ENCODE measurements at places on chromosomes 5 and 9. TPM values are rescaled to one million over a fixed set of nuclear protein-coding genes. Genes with fewer than 3 reads are reported as not detected.

DNA sequence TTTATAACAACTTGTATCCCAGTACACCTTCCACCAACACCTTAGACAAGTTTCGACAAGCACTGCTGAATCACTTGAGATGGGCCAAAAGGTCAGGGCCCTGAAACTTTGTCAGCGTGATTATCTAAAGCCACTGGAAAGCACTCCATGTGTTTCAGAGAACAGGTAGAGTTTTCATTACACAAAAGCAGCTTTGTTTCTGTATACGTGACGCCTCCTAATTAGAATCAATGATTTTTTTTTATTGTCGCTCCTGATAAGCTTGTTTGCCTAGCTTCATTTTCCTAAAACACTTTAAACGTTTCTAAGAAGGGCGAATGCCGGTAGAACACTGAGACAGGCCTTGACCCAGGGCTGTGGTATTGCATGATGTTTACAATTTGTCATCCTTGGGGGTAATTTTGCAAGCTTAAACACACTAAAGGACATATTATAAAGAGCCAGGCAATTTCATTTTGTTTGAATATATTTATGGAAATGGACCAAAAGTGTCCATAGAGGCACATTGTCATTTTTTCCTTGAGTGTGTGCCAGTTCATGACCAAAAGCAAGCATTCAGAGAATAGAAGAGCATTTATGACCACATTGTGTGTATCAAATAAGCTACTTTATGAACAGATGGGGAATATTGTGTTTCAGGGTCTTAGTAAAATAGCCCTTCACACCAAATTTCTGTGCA, 193.6 kb downstream of the GLIS3 start:
- H3K27ac ChIP-seq = peak overlapping the region; percentile 77
- H3K4me1 ChIP-seq = peaks cover 25% of the 10 kb centered on the region
- no peak overlapping the region for H3K4me3 ChIP-seq
- no peak for DNase-seq

- no peaks in the 10 kb centered on the region for H3K4me1 ChIP-seq
- no peaks in the 10 kb centered on the region for H3K27me3 ChIP-seq
- H3K27ac ChIP-seq = no peak overlapping the region
- no peak overlapping the region for H3K4me3 ChIP-seq
Observed at GRCh38 chr5:143896966-143897365, 85.0 kb downstream of the HMHB1 start.

DNA sequence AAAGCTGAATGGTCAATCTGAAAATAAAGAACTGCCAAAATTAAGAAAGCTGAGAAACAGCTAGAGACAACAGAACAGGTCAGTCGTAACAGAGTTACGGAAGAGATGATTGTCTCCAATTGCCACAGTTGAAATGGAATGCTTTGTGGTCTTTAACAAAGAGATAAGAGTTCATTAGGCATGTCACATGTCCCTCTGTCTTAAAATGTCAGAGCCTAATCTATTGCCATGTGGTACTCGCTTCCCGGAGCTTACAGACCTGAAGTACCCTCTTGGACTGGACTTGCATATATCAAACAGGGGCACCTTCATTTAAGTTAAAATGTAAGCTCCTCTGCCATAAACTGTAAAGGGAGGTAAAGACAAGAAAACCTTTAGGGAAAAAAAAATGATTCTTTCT, 19.7 kb downstream of the TTC39B start:
- H3K27ac ChIP-seq = no peak overlapping the region
- no peaks in the 10 kb centered on the region for H3K27me3 ChIP-seq

DNA sequence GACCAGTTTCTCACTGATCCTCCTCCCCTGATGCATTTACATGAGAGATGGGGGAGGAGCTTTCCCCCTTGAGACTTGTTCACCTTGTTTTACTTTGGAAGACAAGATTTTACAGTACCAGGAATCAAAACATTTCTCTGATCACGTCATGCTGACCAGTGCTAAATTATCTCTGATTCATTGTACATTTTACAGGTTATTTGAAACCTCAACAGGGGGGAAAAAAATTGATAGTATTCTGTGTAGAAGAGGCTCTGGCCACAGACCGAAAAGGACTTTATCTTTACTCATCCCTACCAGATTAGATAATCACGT, 133.9 kb downstream of the GRIA1 start:
- DNase-seq = no peak
- H3K27me3 ChIP-seq = no peaks in the 10 kb centered on the region
- H3K4me1 ChIP-seq = no peaks in the 10 kb centered on the region
- no peak overlapping the region for H3K4me3 ChIP-seq

- no peak overlapping the region for H3K27ac ChIP-seq
- no peak overlapping the region for H3K4me3 ChIP-seq
- H3K27me3 ChIP-seq = no peaks in the 10 kb centered on the region
- no peak for DNase-seq
Observed at GRCh38 chr9:99029083-99029645, 75.7 kb upstream of the TGFBR1 start.

- DNase-seq = no peak
- no peaks in the 10 kb centered on the region for H3K4me1 ChIP-seq
- H3K4me3 ChIP-seq = no peak overlapping the region
- H3K27ac ChIP-seq = no peak overlapping the region
Observed at GRCh38 chr5:168883991-168884390, 304.8 kb upstream of the PANK3 start.

GRCh38 chr5:10866913-10867312, 105.9 kb upstream of the DAP start:
- no peak overlapping the region for H3K27ac ChIP-seq
- DNase-seq = no peak
- H3K27me3 ChIP-seq = no peaks in the 10 kb centered on the region
- no peaks in the 10 kb centered on the region for H3K4me1 ChIP-seq

- no peaks in the 10 kb centered on the region for H3K4me1 ChIP-seq
- DNase-seq = no peak
- H3K36me3 ChIP-seq = no peaks in the 10 kb centered on the region
- H3K27me3 ChIP-seq = no peaks in the 10 kb centered on the region
- H3K27ac ChIP-seq = no peak overlapping the region
- no peak overlapping the region for H3K4me3 ChIP-seq
Observed at GRCh38 chr5:41878643-41879478, 8.6 kb upstream of the OXCT1 start.

GRCh38 chr5:72464071-72464470, 43.1 kb downstream of the ZNF366 start:
- H3K36me3 ChIP-seq = no peaks in the 10 kb centered on the region
- H3K27me3 ChIP-seq = no peaks in the 10 kb centered on the region
- DNase-seq = no peak
- no peak overlapping the region for H3K27ac ChIP-seq

DNA sequence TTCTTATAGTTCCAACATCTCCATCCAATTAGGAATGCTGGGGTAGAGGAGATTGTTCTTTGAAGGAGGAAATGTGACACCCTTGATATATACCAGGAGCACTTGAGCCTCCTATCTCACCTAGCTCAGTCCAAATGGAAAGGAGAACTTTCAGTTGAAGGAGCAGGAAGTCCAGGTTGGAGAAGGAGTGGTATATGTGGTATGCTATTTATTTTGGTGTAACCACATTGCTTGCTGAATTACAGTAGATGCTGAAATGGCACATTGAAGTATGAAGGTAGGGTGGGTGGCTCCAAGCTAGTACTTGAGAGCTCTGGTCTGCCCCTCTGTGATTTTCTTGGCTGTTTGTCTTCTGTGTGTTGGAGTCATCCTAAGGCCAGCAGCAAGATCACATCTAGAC, 6.1 kb downstream of the CSNK1G3 start:
- H3K27ac ChIP-seq = no peak overlapping the region
- no peak for DNase-seq
- no peaks in the 10 kb centered on the region for H3K36me3 ChIP-seq
- H3K4me1 ChIP-seq = no peaks in the 10 kb centered on the region
- H3K27me3 ChIP-seq = no peaks in the 10 kb centered on the region
- H3K4me3 ChIP-seq = no peak overlapping the region

DNA sequence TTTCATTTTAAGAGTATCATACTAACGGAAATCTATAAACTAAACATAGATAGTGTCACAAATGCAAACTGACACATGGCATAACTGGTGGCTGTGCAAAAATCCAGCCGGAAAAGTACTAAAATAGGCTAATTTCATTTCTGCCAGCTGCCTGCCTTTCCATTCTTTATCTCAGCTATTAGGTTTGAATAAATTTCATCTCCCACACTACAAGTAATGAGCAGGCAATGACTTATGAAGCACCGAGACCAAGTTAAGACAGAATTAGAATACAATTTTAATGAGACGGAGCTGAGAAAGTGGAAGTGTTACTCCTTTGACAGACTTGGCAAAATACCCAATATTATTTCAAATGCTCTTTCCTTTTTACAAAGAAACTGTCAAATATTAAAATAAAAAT, 258.8 kb upstream of the ZNF608 start:
- H3K27me3 ChIP-seq = no peaks in the 10 kb centered on the region
- no peak overlapping the region for H3K4me3 ChIP-seq
- DNase-seq = no peak
- no peak overlapping the region for H3K27ac ChIP-seq
- peaks cover 22% of the 10 kb centered on the region for H3K4me1 ChIP-seq

DNA sequence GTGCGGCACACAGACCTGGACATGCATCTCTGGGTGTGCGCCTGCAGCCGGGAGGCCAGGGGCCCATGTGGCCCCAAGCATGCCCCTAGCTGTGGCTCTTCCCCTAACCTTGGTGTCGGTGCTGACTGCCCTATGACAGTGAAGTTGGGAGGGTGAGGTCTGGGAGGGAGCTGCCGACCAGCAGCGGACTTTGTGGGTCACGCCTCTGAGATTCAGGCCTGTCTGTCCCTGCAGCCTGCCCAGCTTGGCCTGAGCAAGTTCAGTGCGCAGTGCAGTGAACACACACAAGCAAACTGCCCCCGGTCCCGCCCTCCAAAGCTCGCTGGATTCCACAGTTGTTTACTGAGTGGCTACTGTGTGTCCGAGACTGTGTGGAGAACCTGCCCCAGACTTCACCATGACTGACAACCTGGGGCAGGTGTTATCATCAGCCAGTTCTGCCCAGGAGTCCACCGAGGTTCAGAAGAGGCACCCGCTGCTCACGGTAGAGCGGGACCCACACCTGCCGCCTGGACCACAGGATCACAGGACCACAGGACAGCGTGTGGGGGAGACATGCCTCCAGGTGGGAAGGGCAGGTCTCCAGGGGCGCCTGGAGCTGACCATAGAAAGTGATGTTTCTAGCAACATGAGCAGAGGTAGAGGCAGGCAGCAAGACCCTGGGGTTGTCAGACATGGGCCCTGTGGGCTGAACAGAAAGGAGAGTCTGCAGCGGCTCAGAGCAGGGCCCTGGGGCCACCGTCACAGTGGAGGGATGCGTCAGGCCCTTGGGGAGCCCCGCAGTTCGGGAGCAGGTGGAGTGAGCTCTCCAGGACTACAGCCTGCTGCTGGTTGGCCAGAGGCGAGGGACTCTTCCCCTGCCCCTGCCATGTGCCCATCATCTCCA, 105.1 kb downstream of the PHF2 start:
- no peaks in the 10 kb centered on the region for H3K27me3 ChIP-seq
- H3K4me3 ChIP-seq = no peak overlapping the region
- DNase-seq = no peak
- no peaks in the 10 kb centered on the region for H3K36me3 ChIP-seq

GRCh38 chr5:53334431-53334941, 145.9 kb upstream of the FST start:
- H3K36me3 ChIP-seq = no peaks in the 10 kb centered on the region
- no peak overlapping the region for H3K4me3 ChIP-seq
- no peak for DNase-seq
- H3K27me3 ChIP-seq = no peaks in the 10 kb centered on the region
- no peaks in the 10 kb centered on the region for H3K4me1 ChIP-seq

DNA sequence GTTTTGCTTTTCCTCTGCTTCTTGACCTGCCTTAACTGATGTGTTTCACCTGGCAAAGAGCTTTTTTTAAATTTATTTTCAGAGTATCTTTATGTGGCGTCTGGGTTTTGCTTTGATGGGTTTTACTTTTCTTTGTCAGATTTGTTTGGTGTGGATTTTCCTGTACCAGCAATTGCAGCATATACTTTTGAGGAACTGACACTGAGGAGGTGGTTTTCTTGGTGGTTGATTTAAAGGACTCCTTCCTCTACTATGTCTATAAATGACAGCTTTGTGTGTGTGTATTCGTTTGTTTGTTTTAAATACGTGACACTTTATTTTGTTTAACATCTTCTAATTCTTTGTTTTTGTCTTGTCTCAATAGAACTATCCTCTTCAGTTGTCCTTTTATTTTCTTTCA, 1071.9 kb upstream of the ARRDC3 start:
- DNase-seq = no peak
- no peak overlapping the region for H3K27ac ChIP-seq
- no peaks in the 10 kb centered on the region for H3K4me1 ChIP-seq
- H3K27me3 ChIP-seq = no peaks in the 10 kb centered on the region

DNA sequence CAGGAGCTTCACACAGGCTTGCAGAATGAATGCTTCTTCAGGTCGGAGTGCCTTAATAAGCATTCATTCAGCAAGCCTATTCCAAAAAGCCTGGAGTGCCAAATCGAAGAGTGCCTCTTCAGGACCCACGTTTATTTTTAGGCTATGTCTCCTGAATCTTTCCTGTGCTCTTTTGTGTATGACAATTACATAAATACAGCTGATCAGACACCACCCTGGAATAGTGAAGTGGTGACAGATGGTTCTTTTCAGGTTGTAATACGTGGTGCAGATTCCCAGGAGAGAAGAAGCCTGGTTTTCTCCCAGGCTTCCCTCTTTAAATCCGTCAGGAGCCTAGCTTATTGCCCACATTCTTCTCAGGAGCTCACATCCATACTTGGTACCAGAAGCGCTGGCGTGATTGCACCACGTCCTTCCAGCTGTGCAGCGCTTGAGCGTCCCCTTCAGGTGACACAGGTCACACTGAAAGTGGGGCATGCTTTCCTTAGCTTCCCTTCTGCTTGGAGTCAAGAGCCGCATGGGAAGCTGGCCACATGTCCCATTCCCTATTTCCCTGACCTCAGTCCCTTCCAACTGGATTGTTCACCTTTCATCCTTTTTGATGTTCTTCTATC, 123.1 kb downstream of the ADCY2 start:
- H3K36me3 ChIP-seq = no peaks in the 10 kb centered on the region
- H3K4me3 ChIP-seq = no peak overlapping the region
- H3K27me3 ChIP-seq = no peaks in the 10 kb centered on the region
- no peaks in the 10 kb centered on the region for H3K4me1 ChIP-seq

DNA sequence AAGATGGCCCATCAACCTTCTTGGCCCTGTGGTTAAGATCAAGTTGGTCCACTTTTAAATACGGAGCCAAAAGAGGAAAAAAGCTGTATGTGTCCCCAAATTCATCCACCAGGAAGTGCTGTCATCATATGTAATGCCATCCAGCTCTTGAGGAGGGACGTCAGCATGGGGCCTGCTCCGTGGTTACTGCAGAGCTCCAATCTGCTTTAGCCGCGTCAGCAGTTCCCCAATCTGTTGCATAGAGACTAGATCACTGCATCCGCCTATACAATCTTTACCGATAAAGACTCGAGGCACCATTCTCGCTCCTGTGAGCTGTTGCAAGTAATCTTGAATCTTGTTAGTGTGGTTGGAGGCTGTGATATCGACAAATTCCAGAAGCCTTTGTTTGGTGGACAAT, 65.7 kb downstream of the GABRA6 start:
- H3K4me1 ChIP-seq = no peaks in the 10 kb centered on the region
- no peak overlapping the region for H3K4me3 ChIP-seq
- H3K27me3 ChIP-seq = no peaks in the 10 kb centered on the region

Gene GRM6
- not detected for total RNA-seq

Gene PCYOX1L
- 2.1 TPM for total RNA-seq

Gene MRPS27
- 26.4 TPM for total RNA-seq

Gene CSF1R
- 30.5 TPM for total RNA-seq

Gene ASB6
- 9.4 TPM for total RNA-seq

Gene SLC36A2
- not detected for total RNA-seq

Gene CDX1
- not detected for total RNA-seq

Gene ADAMTS13
- 1.5 TPM for total RNA-seq

Gene BAG1
- total RNA-seq = 49.9 TPM

Gene FOXD4L4
- 0.13 TPM for total RNA-seq

Gene C5orf52
- not detected for total RNA-seq

Measured in pancreas (tissue), 10 donors.